Upper lobe of left lung (tissue), 6 donors: ENCODE measurements at places on chromosomes 5 and 9.

GRCh38 chr9:33320230-33320567 is 29.9 kb downstream of the NFX1 start:
- no peak for DNase-seq

DNA sequence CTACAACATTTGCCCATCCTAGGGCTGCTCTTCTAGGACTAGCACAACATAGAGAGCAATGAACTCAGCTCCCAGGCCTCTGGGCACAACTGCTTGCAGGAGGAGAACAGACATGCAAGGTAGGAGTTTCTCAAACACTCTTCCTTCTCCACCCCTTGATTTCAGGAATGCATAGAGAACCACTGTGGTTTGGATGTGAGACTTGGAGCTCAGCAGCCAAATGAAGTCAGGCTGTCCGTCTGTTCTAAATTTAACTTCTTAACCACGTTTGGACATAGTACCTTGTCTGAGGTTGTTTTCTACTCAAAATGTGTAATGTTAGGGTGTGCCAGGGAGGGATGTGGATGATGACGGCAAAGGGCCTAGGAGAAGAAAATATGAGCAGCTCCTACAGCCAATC is 515.1 kb upstream of the TNC start:
- no peak for DNase-seq

- no peak for DNase-seq
Measured at GRCh38 chr5:17436761-17437221, 61.2 kb upstream of the TAF11L2 start.

GRCh38 chr5:56211298-56211865 is 21.7 kb downstream of the ANKRD55 start:
- DNase-seq = peak; percentile 40

GRCh38 chr9:127539259-127539981 is 72.7 kb upstream of the STXBP1 start:
- DNase-seq = no peak

DNA sequence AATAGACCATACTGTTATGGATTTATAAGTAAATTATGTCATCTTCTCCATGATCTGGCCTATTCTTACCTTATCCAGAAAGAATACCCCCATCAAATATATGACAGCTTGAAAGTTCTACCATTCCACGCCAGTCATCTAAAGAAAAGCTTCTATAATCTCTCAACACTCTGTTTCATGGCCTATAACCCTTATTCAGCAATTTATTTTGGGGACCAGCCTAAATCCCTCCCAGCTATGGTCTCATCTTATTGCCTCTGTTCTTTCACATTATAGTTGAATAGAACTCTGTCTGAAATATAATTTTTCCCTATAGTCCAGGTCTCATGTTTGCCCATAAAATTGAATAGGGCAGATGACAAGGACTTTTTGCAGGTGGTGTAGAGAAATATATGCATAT is 2387.6 kb upstream of the WWC1 start:
- no peak for DNase-seq

- no peak for DNase-seq
Measured at GRCh38 chr5:17445185-17445584, 52.8 kb upstream of the TAF11L2 start.

GRCh38 chr5:114360816-114361723 is 800 bp upstream of the KCNN2 start:
- no peak for DNase-seq

DNA sequence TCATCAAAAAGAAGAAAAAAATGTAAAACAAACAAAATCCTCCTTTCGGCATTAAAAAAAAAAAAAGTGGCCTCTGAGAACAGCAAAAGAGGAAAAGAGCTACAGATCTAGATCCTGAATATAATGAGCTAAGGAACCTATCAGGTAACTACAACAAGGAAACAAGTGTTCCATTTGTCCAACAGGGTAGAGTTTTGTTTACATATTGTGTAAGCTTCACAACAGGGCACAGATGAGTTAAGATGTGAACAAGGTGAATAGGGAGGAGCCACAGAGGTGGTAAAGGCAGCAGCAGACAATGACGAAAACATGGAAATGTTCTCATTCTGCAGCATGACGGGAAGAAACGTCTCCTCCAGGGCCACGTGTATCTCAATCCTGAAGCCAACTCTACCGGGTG is 14.4 kb downstream of the ELP1 start:
- DNase-seq = no peak

- DNase-seq = no peak
Measured at GRCh38 chr9:136160381-136160841, 41.7 kb upstream of the TMEM250 start.

- DNase-seq = no peak
Measured at GRCh38 chr5:76029739-76030138, 53.4 kb upstream of the SV2C start.

DNA sequence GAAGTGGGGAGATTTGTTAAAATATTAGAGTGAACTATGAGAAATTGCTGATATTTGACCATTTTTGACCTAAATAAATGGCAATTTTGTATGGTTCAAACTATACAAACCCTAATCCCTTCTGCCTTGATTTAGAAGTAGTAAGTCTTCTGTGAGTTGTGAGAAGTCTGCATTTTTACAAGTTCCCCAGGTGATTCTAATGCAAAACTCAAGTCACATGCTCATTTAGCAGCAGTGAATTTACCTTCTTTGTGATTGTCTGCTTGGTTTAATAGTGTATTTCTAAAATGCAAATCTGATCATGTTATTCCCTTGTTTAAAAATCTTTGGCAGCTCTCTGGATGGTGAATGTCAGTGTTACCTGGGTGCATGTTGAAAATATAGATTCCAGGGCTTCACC is 2.8 kb downstream of the MEGF10 start:
- no peak for DNase-seq

GRCh38 chr9:121950441-121950840 is 142.7 kb downstream of the TTLL11 start:
- DNase-seq = no peak

DNA sequence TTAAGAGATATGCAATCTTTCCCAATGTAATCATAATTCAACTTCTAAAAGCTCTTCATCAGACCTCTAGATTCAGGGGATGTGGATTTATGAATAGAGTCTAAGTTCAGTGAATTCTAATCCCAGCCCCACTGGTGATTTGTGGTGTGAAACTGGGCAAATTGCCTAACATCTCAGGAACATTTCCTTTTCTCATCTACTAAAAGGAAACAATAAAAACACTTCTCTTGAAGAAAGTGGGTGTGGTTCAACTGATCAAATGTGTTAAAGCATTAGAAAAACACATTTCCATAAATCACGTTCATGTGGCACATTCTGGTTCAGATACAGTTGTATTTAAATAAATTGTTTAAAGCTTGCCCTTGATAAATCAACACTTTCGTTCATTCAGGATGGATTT is 631.7 kb upstream of the CDH6 start:
- no peak for DNase-seq

GRCh38 chr5:96566833-96567587 is 95.2 kb upstream of the CAST start:
- no peak for DNase-seq

- DNase-seq = no peak
Measured at GRCh38 chr9:98367371-98367900, 112.0 kb upstream of the TBC1D2 start.

DNA sequence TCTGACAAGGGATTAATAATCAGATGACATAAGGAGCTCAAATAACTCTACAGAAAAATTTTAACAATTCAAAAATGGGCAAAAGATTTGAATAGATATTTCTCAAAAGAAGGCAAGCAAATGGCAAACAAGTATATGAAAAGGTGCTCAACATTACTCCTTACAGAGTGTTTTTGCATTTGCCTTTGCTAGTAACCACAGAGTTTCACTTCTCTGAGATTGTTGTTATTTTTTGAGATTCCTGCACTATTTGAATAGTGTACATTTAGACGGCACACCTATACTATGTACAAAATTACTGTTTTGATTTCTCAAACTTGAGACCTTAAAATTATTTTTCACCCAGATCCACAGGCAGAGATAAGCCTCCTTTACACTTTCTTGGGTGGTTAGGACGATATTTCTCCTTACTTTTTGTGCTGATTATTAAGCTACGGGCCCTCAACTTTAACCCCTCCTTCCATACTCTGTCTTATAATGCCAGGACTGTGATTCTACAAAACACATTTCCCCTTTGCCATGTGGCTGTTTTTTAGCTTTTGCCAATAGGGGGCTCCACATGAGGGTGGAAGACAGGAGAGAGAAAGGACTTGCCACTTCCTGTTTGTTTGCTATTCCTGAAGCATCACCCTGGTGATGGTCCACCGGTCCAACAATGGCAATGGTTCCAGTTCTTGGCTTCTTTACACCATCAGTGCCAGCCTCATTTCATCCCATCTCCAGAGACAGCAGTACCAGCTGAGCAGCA is 65.0 kb upstream of the DAP start:
- DNase-seq = no peak

DNA sequence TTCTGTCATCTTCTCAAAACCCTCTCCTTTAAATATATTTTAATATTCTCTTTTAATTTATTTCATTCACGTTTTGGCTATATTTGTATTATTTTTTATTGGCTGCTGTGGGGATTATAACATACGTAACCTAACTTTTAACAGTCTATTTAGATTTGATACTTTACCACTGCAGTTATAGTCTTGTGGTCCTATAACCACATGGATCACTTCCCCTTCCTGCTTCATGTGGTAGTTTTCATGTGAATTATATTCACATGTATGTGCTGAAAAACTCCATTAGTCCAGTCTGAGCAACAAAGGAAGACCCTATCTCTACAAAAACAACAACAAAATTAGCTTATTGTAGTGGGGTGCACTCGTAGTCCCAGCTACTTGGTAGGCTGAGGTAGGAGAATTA is 34.3 kb downstream of the CENPP start:
- no peak for DNase-seq

DNA sequence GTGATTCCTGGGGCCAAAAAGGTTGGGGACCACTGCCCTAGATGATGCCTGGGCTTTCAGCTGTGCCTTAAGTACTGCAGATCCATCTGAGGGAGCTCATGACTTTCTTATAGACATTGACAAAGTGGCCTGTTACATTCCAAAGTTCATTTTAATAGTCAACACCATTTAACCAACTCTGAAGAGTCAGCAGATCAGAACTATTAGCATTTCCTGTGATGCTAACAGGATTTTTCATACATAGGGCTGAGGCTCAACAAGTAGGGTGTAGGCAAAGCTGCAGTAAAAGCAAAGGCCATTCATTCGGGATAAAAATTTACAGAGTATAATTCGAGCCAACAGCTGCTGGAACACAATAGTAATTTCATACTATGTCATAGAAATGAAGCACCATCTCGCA is 105.4 kb downstream of the LPAR1 start:
- DNase-seq = no peak

DNA sequence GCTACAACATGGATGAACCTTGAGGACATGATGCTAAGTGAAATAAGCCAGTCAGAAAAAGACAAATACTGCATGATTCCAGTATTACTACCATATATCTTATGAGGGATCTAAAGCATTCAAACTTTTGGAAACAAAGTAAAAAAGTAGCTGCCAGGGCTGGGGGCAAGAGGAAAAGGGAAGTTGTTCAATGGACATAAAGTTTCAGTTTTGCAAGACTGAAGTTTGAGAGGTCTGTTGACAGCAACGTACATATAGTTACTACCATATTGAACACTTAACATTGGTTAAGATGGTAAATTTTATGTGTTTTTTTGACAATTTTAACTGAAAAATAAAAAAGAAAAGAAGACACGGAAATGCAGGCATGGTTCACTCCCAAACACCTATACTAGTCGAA is 77.6 kb downstream of the MAPKAP1 start:
- no peak for DNase-seq

DNA sequence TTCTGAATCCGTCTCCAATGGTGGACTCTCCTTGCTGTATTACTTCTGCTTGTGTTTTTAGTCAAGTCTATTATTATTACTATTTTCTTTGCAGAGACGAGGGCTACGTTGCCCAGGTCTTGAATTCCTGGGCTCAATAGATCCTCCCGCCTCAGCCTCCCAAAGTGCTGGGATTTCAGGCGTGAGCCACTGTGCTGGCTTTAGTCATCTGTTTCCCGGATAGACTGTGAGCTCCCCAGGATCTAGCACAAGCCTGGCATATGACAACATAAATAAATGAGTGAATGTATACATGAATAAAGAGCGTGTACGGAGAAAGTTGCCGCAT is 439 bp upstream of the DDX46 start:
- no peak for DNase-seq

DNA sequence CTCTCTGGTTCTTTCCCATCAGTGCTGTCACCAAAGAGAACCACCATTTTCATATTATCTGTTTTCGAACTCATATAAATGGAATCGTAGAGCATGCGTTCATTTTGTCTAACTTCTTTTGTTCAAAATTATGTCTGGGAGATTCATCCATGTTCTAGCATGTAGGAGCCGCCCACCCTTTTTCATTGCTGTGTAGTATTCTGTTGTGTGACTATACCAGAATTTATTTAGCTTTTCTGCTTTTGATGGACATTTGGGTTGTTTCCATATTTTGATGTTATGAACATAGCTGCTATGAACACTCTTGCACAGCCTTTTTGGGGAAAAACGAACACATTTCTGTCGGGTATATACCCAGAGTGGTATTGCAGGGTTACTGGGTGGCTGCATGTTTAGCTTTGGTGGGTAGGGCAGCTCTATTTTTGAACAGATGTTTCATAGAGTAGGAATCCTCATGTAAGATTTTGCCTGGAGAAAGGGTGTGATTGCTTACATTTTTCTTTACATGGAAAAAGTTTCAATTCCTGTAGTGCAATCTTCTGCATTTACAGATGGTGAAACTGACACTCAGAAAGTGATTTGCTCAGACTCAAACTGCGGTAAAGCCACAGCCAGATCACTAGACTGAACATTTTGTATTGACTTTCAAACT is 100.2 kb upstream of the IL12B start:
- DNase-seq = no peak

- no peak for DNase-seq
Measured at GRCh38 chr5:137561608-137562007, 62.5 kb upstream of the SPOCK1 start.

DNA sequence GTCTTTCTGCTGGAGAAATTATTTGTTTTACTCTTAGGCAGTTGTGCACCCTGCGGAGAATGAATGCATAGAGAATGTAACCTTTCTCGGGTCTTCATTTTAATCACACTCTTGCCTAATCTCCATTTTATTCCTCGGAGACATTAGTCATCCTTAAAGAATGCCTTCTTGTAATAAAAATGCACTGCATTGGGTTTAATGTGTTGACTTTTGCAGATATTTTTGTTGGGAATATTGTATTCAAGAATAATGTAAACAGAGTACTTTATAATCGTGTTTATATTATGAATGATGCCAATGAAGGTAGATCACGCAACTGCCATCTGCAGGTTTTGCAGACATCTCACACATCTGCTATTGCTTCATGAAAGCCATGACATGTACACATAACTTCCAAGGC is 1093.9 kb upstream of the CDH6 start:
- DNase-seq = no peak

GRCh38 chr9:131597246-131597645 is 51.9 kb downstream of the PRRT1B start:
- DNase-seq = no peak

- no peak for DNase-seq
Measured at GRCh38 chr5:11777096-11777495, 127.2 kb downstream of the CTNND2 start.

DNA sequence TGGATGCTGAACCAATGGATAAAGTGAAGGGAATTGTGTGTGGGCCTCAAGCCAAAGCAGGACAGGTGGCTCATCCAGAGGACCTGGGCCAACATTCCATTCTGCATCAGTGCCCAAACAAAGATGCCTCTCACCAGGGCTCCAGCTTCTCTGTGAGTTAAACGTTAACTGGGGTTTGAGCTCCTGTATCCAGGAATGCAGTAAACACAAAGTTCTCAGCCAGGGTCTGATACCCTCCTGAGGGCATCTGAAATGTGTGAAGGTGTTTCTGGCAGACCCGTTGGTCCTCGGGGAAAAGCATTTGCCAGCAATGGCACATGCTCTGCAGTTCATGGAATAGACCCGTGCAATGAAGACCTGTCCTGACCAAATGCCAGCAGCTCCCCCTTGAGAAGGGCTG is 33.9 kb upstream of the AOPEP start:
- DNase-seq = no peak
